ENCODE measurements at places on chromosomes 6 and 20.

DNA sequence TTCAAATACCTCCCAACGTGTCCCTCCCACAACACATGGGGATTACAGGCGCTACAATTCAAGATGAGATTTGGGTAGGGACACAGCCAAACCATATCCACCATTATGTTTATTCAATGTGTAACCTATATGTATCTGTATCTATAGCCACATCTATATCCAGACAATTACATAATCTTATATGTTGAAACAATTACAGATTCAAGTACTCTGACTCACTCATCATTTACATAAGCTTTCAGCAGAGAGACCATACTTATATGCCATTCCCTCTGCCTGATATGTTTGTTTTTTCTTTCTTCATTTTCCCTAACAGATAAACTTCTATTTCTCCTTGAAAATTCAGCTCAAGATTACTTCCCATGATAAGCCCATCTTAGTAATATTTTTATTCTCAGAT is 163.6 kb downstream of the LAMA2 start:
- DNase-seq: no peak

GRCh38 chr20:54122189-54122588 is 51.6 kb downstream of the CYP24A1 start:
- no peak for DNase-seq

GRCh38 chr6:137874204-137875057 is 7.4 kb downstream of the TNFAIP3 start:
- no peak for DNase-seq

DNA sequence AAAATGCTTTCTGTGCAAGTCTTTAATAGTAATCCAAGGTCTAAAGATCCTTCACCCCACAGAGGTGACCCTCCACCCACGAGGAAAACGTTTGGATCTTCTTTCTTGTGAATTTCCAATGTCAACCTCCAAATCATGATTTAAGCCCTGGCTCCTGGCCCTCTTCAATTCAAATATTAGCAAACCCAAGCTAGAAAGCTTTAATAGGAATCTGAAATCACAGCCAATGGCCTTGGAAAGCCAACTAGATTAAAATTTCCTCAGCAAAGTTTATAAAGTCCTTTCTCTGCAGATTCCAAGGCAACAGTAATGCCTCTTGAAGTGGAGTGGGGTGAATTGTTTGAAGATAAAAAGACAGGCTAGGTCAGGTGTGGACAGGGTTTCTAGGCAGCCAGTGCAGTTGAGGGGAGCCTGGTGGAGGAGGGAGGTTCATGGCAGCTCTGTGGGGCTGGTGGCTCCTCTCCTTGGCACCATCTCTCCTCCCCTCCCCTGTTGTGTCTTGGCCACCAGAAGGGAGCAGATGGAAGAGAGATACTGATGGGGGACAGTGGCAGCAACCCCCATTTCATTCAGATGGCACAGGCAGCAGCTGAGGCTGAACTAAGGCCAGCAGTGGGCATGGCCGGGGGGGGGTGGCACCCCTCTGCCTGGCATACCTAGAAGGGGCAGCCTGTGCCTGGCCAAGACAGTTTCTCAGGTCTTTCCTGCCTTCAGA is 12.0 kb upstream of the UQCC2 start:
- DNase-seq: no peak

GRCh38 chr20:34708621-34709043 is 4.5 kb downstream of the TP53INP2 start:
- peak; percentile 31 for DNase-seq

GRCh38 chr6:90249034-90249433 is 47.6 kb downstream of the BACH2 start:
- DNase-seq: no peak

- no peak for DNase-seq
These were observed 60.5 kb upstream of the SALL4 start for GRCh38 chr20:51862796-51863195.

GRCh38 chr20:54070187-54070987 is at the start of gene BCAS1:
TSS of gene BCAS1 (minus strand) at chr20:54070594. CDS start at chr20:54058718, 11,876 bp downstream.
- no peak for DNase-seq

- DNase-seq: no peak
These were observed 1.1 kb upstream of the PRELID3B start for GRCh38 chr20:59043698-59044097.

- DNase-seq: no peak
These were observed 5.4 kb upstream of the KCNQ5 start for GRCh38 chr6:72616406-72617015.

GRCh38 chr20:36644032-36644705 is 1.8 kb downstream of the SLA2 start:
- DNase-seq: peak; percentile 30

- no peak for DNase-seq
These were observed 206.7 kb downstream of the MOXD1 start for GRCh38 chr6:132194529-132194928.

- no peak for DNase-seq
These were observed 52.6 kb downstream of the BMP5 start for GRCh38 chr6:55822815-55823214.

DNA sequence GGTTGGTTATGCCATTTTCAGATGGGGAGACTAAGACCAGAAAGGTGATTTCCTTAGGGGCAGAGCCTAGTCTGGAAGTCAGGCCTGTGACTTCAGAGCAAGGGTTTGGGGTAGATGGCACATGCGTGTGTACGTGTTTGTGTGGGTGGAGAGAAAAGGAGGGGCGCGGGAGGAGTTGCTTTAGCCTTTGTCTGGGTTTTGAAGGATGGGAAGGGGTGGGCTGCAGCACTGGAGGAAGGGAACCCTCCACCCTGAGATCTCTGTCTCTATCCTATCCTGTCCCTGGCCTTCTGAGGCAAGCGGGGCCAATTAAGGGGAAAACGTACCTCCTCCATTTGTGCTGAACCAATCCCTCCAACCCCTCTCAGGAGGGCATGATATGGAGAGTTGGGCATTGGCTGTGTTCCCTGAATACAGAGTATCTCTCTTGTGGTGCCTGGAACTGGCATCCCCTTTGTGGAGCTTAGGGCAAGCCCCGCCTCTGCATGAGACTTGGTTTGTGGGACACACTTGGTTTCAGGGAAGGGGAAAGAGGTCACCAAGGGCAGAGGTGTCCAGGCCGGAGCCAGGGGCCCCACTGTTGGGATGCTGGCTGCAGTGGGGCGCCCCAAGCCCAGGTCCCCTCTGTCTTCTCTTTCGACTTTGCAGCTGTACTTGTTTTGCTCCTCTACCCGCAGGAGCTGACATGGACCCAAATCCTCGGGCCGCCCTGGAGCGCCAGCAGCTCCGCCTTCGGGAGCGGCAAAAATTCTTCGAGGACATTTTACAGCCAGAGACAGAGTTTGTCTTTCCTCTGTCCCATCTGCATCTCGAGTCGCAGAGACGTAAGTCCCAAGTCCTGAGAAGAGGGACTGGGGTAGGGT is at the start of gene DBNDD2:
Gene DBNDD2, plus strand, starts transcription at position 507 of the 863 bp plus-strand sequence. Its CDS starts 179 bp downstream, at position 686.
- no peak for DNase-seq

GRCh38 chr20:48139262-48140041 is 354.2 kb upstream of the SULF2 start:
- DNase-seq: no peak

DNA sequence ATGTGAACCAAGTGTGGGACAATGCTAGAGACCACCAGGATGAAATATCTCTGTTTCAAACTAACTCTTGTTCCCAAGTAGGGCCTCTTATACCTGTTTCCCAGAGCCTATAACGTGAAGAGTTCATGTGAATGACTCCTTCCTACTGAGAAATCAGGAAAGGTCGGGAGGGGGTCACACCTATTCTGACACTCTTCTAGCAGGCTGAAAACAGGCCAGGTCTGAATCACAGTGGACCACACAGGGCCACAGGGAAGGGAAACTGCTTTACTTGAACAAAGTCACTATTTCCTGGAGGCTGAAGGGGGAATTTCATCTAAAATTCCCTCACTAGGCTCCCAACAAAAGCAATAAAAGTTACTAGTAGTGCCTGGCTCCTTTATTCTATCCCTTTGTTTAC is 88.4 kb upstream of the BMP2 start:
- DNase-seq: no peak

- no peak for DNase-seq
These were observed 150.5 kb downstream of the IPCEF1 start for GRCh38 chr6:154206141-154206540.

- DNase-seq: no peak
These were observed 882 bp downstream of the CNR1 start for GRCh38 chr6:88165087-88165843.

- no peak for DNase-seq
These were observed 6.7 kb downstream of the SDC4 start for GRCh38 chr20:45341579-45341938.

DNA sequence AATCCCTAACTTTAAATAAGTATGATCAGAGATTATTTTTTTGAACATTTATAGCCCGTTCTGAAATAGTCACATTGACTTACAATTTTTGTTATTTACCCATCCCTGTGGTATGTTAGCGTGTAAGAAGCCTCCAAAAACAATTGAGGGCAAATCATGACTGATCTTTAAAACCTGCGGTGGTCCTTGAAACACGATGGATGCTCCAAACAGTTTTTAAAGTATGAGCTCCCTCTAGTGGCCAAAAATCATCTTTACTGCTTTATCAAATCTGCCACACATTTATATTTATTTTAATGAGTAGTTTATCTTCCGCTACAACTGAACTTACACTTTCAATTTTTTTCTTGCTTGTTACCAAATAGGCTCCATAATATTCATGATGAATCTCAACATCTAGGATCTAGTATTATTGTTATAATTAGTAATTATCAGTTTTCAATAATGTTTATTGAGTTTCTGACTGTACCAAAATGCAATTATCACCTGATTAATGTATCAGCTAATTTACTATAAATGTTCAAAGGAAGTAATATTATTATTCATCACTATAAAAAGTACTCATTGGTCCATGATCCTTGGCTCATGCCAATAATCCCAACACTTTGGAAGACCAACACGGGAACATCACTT is 52.2 kb downstream of the MARCKS start:
- no peak for DNase-seq

DNA sequence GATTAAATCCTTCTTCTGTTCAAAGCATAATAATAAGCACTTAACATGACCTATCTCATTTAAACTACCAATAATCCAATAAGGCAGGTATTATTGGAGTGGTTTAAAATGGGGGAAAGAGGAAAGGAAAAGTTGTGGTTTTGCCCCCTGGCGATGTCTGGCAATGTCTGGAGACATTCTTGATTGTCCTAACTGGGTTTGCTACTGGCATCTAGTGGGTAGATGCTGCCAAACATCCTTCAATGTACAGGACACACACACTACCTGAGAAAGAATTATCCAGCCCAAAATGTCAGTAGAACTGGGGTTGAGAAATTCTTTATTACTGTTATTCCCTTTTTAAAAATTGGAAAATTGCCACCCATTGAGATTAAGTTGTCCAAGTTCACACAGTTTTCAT is 25.2 kb upstream of the SRSF6 start:
- DNase-seq: no peak

Data from T follicular helper cell (primary cell).